H9 (cell line): ENCODE measurements at places on chromosomes 2 and 18. TPM values are rescaled to one million over a fixed set of nuclear protein-coding genes. Genes with fewer than 3 reads are reported as not detected.
A peak's percentile ranks its signal among the peaks of the same experiment; 100 is the strongest.

- DNase-seq = no peak
Observed at GRCh38 chr2:10256031-10256514, 46.6 kb upstream of the HPCAL1 start.

GRCh38 chr2:120446236-120447126, 100.5 kb downstream of the INHBB start:
- no peak for DNase-seq

DNA sequence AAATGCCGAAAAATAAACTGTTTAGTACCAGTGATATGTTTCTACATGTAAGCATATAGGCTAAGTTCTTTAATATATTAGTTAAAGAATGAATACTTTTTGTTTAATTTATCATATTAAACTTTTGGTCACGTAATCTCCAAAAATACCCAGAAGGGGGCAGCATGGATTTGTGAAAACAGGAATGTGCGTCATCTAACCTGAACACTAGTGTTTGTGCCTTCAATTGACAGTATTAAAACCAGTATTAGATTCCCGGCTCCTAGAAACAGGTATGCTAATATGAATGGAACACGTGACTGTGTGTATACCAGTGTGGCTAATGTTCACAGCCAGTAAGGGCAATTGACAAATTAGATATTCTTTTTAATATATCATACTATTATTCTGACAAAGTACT, 51.8 kb downstream of the WDR7 start:
- DNase-seq = no peak

- no peak for DNase-seq
Observed at GRCh38 chr2:41711736-41712135, 336.1 kb upstream of the PKDCC start.

- no peak for DNase-seq
Observed at GRCh38 chr2:165818920-165819319, 24.9 kb upstream of the GALNT3 start.

- DNase-seq = no peak
Observed at GRCh38 chr2:210072493-210072892, 70.1 kb downstream of the RPE start.

DNA sequence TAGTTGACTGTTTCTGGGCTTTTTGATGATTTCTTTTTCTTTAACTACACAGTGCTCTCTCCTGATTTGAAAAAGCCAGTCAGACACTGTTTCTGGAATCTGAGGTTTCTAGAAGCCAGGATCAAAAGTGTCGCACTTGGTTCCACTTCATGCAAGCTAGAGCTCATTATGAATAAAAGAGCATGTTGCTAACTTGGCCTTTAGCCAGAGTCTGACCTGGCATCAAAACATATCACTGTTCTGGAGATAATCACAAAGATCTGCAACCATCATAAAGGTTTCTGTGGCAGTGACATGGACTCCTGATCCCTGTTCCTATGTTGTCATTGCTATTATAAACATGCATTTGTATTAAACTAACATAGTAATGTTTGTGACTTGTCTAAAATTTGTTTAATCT, 76.1 kb upstream of the MAPRE2 start:
- no peak for DNase-seq

DNA sequence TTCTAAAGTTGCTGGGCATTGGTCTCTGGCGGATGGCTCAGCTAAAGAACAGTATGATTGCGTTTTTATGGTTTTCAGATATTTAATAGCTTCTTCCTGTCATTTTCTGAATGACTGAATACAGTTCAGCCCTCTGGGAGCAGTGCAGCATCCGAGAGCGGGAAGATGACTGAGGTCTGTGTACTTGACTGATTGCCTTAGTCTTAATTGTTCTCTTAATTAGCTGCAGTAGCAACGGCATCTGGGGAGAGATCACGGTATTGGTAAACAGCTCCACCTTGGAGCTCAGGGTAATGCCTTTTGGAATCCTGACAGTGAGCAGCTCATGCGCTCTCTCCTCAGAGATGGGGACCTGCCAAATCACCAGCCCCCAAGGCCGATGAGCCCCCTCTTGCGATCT, 481.4 kb upstream of the SPRED2 start:
- no peak for DNase-seq

GRCh38 chr2:175180701-175181103, 808 bp downstream of the ATP5MC3 start:
- DNase-seq = peak; percentile 36

DNA sequence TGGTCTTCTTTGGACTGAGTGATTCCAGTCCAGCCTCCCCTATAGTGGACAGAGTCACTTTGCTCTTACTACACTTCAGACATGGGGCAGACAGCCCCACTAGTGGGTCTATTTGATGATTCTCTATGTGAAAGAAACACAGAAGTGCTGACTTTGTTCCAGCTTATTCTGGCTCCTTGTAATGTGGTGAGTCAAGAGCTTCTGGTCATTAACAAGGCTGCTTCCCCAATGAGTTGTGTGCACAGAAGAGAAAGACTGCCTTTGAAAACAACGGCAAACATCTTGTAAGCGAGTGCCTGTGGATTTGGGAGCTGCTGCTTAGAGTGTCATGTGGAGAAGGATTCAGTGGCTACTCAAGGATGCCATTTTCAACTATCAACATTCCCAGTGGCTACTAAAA, 39.1 kb downstream of the RMC1 start:
- DNase-seq = no peak

DNA sequence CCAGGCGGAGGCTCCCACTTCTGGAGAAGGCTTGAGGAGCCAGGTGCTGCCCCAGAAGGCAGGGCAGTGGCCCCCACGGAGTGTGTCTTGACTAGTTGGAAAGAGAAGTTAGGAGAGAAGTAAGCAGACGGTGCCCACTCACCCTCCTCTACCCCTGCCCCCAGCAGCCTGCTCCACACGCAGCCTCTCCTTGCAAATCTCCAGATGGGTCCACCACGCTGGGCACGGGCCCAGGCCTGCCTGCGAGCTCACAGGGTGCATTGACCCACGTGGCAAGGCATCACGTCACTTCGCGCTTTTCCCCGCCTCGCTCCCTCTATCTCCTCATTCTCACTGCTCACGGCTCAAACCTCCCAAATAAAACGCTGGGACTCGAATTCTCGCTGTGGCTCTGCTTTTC, 71.8 kb upstream of the RAB12 start:
- DNase-seq = no peak

GRCh38 chr18:4847056-4847455, 350.0 kb downstream of the AKAIN1 start:
- DNase-seq = no peak

DNA sequence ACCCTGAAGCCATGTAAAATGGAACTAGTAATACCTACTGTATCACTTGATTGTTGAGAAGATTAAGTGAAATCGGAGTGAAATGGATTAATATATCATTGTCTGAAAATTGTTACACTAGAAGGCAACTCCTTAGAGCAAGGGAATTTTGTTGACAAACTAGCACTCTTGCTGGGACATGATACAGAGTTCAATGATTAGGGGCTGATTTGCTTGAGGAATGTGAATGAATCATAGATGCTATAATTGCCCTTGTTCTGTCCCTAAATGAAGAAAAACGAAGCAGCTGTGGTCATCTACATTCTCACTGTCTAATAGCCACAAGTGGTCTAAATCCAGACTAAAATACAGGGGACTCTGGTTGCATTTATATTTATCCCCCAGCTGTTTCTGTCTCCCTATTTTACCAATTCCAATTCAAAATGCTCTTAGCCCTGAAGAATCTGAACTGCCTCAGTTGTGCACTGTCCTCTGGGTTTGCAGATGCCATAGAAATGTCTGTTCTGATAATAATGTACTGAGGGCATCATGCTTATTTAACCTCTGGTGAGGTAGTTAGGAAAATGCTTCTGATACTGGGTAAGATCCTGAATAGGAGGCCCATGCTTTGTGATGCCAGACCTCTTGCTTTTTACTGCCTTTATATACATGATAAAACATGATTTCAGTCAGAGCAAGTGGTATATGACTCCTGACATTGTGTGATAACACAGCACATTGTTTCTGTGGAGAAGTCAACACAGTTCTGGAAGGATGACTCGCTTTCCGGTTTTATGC, 382.1 kb downstream of the NRXN1 start:
- no peak for DNase-seq

GRCh38 chr2:232504438-232504837, 15.8 kb upstream of the PRSS56 start:
- no peak for DNase-seq

DNA sequence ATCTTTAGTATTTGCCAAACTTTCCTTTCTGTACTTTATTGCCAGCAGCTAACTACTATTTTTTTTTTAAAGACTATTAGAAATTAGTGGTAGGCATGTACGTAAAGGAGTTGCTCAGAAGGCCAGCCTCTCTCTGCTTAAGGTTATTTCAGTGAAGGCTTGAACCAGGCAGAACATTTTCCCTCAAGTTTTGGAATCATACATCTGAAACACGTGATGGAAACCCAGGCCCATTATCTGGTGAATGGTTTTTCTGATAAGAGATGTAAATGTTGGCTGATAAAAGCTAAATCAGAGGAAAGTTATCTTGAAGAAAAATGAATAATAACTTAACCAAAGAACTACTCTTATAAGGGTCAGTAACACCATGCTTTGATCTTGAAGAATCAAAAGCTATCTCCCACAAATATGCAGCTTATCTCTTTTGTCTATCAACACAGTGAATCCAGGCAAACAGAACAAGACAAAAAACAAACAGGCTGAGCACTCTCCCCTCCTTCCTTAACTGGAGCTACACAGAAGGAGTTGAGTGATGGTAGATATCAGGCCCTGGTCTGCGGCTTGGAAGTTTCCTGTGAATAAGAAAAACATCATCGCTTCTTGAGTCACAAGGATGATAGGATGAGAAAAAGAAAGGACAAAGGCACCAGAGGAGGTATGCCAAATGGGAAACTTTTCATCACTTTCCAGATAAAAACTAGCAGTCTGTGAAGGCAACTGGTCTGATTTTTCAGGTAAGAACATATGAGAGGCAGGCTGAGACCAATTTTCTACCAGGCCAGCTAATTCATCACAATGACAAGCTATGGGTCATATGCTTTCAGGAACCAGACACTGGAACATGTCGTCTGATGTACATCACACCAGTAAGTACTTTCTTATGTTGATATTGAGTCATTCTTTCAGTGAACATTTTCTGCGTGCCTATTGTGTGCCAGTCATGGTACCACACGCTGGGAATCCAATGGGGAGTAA, 88.4 kb upstream of the STK17B start:
- no peak for DNase-seq

- DNase-seq = no peak
Observed at GRCh38 chr2:156580501-156580900, 144.3 kb downstream of the GPD2 start.

- DNase-seq = no peak
Observed at GRCh38 chr2:222919841-222920526, 59.1 kb downstream of the ACSL3 start.

DNA sequence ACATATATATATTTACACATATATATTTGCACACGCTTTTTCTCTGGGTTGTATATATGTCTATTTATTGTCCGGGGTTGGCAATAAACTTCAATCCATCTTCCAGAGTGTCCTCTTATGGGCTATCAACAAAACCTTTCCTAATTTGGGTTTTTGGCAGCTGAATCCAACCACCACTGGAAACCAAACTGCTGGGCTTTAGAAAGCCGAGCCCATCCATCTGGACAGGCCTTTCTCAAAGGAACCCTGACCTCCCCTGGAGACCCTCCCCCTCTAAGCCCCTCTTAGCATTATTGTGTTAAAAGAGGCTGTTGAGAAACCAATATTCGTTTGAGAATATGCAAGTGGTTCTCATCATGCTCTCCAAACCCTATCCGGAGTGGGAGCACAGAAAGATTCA, 153.6 kb downstream of the NRP2 start:
- DNase-seq = no peak

DNA sequence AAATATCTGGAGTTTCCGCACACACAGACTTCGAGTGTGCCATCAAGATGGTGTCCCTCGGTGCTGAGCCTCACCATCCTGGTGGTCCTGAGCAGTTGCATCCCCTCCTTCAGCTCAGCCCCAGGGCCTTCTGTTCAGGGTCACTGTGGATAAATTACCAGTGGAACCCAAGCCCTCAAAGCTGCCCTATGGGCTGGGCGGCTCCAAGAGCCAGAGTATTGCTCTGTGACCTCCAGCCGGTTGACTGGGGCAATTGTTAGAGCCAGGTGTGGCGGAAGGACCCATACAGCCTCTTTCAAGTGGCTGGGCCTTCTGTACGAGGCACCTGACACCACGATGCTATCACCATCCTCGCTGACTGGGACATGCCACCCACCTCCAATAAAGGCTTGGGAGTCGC, 215.5 kb downstream of the GBX2 start:
- DNase-seq = no peak

DNA sequence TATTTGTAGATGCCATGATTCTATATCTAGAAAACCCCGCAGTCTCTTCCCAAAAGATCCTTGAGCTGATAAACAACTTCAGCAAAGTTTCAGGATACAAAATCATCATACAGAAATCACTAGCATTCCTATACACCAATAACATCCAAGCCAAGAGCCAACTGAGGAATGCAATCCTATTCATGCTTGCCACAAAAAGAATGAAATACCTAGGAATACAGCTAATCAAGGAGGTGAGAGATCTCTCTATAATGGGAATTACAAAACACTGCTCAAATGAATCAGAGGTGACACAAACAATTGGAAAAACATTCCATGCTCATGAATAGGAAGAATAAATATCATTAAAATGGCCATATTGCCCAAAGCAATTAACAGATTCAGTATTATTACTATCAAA, 551.4 kb upstream of the SLC39A10 start:
- no peak for DNase-seq

- DNase-seq = no peak
Observed at GRCh38 chr2:134438371-134438770, 184.5 kb downstream of the MGAT5 start.

DNA sequence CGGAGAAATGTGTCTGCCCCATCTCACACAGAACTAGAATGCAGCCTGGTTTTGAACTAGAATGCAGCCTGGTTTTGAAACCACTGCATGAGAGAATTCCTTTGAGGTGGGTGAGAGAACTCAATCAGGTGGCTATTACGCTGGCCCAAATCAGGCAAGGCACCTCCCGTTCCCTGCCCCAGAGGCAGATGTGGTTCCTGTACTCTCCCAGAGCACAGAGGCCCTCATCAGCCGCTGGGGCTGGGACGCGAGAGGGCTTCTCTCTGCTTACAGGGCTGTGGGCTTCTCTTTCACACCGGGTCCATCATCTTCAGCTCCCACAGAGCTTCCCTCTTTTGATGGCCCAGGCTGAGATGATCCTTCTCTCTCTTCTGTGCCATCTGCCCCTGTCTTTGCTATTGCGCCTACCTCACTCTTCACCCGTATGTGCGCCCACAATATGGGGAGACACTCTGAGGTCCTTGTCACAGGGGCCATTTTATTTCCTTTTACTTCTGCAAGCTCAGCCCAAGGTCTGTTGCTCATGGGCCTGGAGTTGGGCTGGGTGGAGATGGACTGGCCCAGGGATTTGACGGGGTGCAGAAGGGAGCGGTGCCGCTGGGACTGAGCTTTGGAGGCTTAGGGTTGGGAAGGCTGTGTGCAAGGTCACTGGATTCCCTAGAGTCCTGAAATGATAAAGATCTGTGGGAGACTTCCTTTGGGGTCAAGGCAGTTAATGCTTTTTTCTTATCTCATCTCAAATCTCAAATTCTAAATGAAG, 84.4 kb upstream of the HS6ST1 start:
- peak; percentile 26 for DNase-seq

Gene DNER
- total RNA-seq = 1.0 and 1.1 TPM in 2 replicates

Gene GDF7
- total RNA-seq = 0.04 TPM in 1 of 2 replicates, not detected in the other

Gene TRPM8
- 0.20 and 0.28 TPM in 2 replicates for total RNA-seq

Gene TMEM37
- 4.2 and 4.8 TPM in 2 replicates for total RNA-seq

Gene C2orf66
- total RNA-seq = not detected in 2 replicates

Gene ADGRF3
- 0.09 and 0.29 TPM in 2 replicates for total RNA-seq

Gene UGGT1
- 48.5 and 55.9 TPM in 2 replicates for total RNA-seq

Gene REG1A
- total RNA-seq = not detected in 2 replicates

Gene ST6GAL2
- 7.6 and 7.8 TPM in 2 replicates for total RNA-seq

Gene SCN2A
- 0.24 and 0.46 TPM in 2 replicates for total RNA-seq

Gene RPIA
- total RNA-seq = 17.3 and 18.6 TPM in 2 replicates

Gene CIB4
- not detected in 2 replicates for total RNA-seq

Gene CTAGE1
- not detected in 2 replicates for total RNA-seq
